NCI-H226 (cell line): ENCODE measurements at places on chromosomes 13 and 19.

DNA sequence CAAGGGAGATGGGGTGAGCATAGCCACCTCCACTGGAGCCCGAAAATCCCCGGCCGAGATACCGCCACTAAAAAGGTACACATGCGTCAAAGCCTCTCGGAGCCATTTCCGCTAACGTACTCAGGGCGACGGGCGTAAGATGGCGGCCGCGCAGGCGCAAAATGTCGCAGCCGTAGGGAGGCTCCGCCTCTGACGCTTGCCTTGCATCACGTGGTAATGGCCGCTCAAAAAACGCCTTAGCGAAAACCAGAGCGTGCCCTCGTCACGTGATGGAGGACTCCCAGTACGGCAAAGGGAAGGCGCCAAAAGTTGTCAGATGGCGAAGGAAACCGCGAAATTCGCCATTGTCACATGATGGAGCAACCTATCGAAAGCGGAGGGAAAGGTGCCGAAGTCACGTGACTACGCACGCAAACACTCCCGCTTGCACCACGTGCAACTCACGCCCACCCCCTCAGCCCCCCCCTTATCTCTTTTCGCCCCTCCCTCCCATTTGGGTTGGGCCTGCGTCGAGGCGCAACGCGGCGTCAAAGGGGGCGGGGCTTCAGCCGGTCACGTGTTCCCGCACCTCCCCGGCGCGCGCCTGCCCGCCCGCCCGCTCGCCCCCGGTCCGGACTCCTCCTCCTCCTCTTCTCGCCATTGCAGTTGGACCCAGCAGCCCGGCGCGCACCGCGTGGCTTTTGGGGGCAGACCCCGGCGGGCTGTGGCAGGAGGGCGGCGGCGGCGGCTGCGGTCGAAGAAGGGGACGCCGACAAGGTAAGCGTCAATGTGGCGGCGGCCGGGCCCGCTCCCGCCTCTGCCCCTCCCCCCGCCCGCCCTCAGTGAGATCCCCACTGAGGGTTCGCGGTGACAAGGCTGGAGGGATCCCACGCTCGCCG, at the start of gene ILF3:
TSS of gene ILF3 (plus strand) at position 615 of the 878 bp plus-strand sequence. CDS start 16,260 bp downstream, outside the sequence.
- DNase-seq: peak; percentile 99

DNA sequence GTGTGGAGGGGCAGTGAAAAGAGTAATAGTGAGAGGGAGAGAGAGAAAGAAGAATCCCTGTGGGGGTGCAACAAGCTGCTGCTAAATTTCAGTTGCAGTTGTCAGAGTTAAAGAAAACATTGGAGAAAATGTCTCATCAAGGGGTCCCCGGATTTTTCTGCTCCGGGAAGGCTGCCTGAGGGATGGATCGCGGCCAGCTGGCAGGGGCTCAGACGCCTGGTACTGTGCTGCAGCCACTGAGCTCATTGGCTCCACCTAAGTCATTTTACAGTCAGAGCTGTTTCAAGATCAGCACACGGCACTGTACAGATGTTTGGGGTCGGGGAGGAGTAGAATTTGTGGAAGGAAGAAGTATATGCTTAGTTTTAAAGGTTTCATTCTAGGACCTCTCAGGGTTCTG, 106.2 kb downstream of the SHISA2 start:
- DNase-seq: no peak

DNA sequence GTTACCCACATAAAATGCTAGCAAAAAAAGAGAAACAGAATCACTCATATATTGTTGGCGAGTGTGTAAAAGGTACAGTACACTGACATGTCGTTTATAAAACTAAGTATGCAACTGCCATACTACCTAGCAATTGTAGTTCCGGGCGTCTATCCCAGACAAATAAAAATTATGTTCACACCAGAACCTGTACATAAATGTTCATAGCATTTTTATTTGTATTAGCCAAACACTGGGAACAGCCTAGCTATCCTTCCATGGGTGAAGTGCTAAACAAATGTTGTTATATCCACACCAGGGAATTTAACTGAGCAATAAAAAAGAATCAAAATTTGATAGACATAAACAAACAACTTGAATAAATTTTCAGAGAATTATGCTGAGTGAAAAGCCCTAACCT, 28.9 kb upstream of the POSTN start:
- DNase-seq: no peak

- no peak for DNase-seq
These were observed 9.5 kb upstream of the TSPAN16 start for GRCh38 chr19:11286312-11286974.

- DNase-seq: no peak
These were observed 1399.4 kb downstream of the EFNB2 start for GRCh38 chr13:105135852-105136615.

- DNase-seq: no peak
These were observed 6.9 kb downstream of the GIPR start for GRCh38 chr19:45674946-45675345.

GRCh38 chr13:39665763-39666162, 10.3 kb downstream of the COG6 start:
- DNase-seq: no peak

- DNase-seq: no peak
These were observed 34.1 kb downstream of the SMAD9 start for GRCh38 chr13:36885901-36886300.

DNA sequence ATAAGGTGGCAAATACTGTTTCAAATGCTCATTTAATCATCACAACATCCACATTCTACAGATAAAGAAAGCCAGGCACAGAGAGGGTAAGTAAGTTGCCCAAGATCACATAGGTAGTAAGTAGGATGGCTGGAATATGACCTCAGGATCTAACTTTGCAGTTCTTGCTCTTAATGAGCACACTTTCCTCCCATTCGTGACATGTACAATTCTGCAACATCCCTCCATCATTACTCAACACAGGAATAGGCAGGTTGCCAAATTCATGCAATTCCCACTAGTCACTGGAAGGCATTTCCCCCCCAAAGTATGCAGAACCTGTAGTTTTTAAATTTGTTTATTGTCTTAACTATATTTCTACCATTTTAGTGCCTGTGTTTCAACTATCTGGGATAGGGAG, 109.2 kb downstream of the OLFM4 start:
- DNase-seq: peak; percentile 3

- no peak for DNase-seq
These were observed 26.9 kb downstream of the SULT2B1 start for GRCh38 chr19:48578891-48579290.

GRCh38 chr13:106373304-106373988, 162.0 kb downstream of the EFNB2 start:
- no peak for DNase-seq

DNA sequence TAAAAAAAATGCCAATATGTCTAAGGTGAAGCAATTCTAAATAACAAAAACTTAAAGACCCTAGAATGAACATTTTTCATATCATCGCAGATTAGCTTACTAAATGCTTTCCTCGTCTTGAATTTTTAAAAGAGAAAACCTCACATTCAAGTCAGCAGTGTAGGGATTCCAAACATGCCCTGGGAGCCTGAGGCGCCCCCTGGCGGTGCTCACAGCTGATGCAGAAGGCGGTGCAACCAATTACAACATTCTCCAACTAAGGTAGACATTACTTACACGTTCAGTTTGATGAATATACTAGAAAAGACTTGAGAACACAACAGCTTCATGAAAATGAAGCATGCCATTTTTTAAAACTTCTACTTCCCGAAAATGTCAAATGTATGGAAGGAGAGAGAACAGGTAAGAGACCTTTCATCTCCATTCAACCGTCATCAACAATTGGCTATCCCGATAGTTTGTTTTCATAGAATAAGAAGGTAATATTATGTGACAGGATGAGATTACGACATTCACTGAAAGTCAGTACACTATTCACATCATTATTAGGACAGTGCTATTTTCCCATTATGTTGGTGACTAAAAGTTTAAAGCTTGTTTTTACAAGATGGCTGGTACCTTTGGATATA, 304.4 kb downstream of the DCLK1 start:
- DNase-seq: no peak

GRCh38 chr13:60397704-60398378, 821 bp downstream of the TDRD3 start:
- DNase-seq: peak; percentile 52

- no peak for DNase-seq
These were observed 4.9 kb downstream of the SIAH3 start for GRCh38 chr13:45846681-45847080.

GRCh38 chr19:43765109-43765876, 10.5 kb upstream of the SMG9 start:
- peak; percentile 98 for DNase-seq

DNA sequence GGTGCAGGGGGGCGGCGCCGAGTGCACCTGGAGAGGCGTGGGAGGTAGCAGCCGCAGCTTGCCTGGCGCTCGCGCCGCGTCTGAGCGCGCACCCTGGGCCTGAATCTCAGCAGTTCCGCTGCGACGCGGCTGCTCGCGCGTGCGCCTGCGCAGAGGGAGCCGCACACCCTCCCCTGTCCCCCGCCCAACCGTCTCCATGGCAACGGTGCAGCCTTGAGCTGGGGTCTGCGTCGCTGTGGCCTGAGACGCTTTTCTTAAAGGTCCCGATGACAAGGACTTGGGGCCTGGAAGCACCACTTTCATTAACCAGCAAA, at the start of gene PNMA8B:
TSS of gene PNMA8B (minus strand) at position 82 of the 314 bp plus-strand sequence. CDS start 402 bp downstream, outside the sequence.
- no peak for DNase-seq

DNA sequence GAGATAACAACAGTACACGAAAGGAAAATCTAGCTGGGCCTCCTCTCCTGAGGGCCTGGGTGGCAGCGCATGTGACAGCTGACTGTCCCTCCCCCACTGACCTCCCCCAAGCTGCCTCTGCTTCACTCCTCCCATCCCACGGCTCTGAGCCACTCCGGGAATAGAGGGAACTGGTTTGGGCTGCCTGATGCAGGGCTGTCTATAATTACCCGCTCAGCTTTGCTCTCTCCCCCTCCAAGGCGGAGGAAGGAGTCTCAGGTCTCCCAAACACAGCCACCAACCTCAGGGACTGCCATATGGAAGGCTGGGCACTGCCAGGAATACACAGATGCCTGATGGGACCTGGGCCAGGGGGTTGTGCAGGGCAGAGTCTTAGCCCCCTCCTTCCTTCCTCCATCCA, 7.9 kb downstream of the NAPA start:
- DNase-seq: no peak

DNA sequence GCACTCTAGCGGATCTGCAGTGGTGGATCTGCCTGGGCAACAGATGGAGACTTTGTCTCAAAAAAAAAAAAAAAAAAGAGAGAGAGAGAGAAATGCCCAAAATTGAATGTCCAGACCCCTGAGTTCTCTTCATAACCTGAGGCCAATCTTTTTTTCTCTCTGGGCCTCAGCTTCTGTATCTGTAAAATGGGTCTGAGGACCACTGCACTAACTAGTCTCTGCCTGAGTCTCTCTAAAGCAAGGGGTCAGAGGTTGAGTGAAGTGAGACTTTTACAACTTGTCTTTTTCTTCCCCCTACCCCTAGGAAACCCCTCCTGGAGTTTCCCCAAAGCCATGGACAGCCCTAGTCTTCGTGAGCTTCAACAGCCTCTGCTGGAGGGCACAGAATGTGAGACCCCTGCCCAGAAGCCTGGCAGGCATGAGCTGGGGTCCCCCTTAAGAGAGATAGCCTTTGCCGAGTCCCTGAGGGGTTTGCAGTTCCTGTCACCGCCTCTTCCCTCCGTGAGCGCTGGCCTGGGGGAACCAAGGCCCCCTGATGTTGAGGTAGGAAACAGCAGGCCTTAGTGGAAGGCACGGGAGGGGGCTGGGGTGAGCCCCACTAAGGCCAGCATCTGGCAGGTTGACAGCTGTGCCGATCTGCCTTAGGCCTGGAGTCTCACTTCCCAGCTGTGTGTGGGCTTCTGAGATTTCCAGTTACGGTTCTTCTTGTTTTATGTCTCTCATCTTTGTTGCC, 1.8 kb downstream of the TMEM91 start:
- no peak for DNase-seq

- no peak for DNase-seq
These were observed 192.3 kb downstream of the RGCC start for GRCh38 chr13:41649659-41650058.

DNA sequence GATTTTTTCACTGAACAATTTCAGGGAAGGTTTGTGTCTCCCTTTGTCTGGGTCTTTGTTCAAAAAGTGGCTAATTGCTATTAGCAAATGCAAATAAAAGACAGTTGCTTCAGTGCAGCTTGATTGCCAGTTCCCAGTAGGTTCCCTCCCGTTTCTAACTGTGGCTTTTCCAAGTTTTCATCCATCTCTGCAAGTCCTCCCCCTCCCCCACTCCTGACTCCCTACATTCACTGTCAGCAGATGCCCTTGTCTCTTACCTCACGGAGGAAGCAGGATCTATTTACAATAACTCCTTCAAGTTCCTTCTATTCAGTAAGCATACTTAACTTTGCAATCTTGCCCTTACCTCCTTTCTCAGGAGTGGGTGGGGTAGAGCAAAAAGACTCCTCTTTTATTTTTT, 55.4 kb upstream of the SCEL start:
- no peak for DNase-seq

GRCh38 chr13:38804061-38804460, 117.2 kb downstream of the FREM2 start:
- no peak for DNase-seq

DNA sequence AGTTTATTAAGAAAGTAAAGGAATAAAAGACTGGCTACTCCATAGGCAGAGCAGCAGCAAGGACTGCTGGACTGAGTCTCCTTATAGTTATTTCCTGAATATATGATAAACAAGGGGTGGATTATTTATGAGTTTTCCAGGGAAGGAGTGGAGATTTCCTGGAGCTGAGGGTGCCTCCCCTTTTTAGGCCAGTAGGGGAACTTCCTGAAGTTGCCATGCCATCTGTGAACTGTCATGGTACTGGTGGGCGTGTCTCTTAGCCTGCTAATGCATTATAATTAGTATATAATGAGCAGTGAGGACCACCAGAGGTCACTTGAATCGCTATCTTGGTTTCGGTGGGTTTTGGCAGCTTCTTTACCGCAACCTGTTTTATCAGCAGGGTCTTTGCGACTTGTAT, 13.5 kb downstream of the ZSCAN5A start:
- no peak for DNase-seq

- no peak for DNase-seq
These were observed 26.7 kb downstream of the EBPL start for GRCh38 chr13:49664606-49665005.

DNA sequence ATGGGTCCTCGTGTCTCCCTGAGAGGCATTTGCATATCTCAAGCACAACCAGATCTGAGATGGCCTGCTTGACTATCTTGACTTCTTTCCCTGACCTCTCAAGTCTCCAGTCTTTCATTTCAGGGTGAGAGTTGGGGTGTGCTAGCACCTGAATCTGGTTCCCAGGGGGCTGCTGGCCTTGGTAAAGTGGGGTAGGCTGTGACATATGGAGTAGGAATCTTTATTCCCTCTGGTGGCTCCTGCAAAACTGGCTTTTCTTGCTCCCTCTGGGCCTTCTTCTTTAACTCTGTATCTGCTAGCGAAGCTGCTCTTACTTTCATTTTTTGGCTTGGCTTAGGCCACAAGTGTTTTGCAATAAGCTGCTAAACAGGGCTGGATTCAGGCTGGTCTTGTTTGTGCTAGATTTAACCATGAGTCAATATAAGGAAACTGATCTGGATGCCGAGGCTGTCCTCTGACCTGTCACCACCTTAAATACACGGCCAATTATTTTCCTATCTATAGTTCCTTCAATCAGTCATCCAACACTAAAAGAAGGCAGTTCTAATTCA, 42.3 kb downstream of the ZNF493 start:
- no peak for DNase-seq

- no peak for DNase-seq
These were observed 6.0 kb upstream of the SOX1 start for GRCh38 chr13:112060899-112061366.

- DNase-seq: no peak
These were observed 5.4 kb downstream of the ARL11 start for GRCh38 chr13:49633710-49634109.
